ENCODE measurements at places on chromosomes 11 and 22. TPM values are rescaled to one million over a fixed set of nuclear protein-coding genes. Genes with fewer than 3 reads are reported as not detected.

Gene CYB561A3
- total RNA-seq = 43.9 TPM

Gene DNAJB7
- total RNA-seq = not detected

Gene IGSF9B
- total RNA-seq = 34.5 TPM

Gene CARNS1
- total RNA-seq = 1.3 TPM

DNA sequence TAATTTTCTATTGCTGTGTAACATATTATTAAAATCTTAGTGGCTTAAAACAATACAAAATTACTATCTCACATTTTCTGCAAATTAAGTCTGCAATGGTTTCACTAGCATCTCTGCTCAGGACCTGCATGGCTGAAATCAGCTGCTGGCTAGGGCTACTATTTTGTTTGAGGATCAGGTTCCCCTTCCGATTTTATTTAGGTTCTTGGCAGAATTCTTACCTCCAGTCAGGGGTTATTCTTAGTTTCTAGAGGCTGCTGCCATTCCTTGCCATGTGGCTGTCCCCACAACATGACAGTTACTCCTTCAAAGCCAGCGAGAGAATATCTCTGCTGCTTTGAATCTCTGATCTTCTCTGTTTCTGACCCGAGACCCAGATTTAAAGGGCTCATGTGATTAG lies 424.5 kb upstream of the ANO5 start:
- no peak overlapping the region for H3K4me3 ChIP-seq
- DNase-seq = no peak
- no peaks in the 10 kb centered on the region for H3K27me3 ChIP-seq

DNA sequence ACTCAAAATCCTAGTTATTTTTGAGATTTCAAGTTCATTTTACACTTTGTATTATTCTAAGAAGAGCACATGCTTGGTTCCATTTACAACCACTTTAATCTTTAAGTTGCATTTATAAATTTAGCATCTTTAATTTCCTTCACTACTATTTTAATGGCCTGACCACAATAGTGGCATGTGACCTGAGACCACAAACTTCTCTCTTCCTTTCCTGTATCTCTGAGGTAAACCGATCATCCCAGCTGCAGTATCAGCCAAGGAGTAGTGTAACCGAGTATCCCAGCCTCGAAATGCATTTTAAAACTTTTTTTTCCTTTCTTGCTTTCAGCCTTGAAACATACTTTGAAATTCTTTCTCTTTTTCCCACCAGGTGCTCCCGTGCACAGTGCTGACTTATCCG lies 28.7 kb upstream of the CBX6 start:
- no peak overlapping the region for H3K27ac ChIP-seq
- peak overlapping the region; percentile 17 for H3K4me3 ChIP-seq
- H3K4me1 ChIP-seq = peaks cover 8% of the 10 kb centered on the region

DNA sequence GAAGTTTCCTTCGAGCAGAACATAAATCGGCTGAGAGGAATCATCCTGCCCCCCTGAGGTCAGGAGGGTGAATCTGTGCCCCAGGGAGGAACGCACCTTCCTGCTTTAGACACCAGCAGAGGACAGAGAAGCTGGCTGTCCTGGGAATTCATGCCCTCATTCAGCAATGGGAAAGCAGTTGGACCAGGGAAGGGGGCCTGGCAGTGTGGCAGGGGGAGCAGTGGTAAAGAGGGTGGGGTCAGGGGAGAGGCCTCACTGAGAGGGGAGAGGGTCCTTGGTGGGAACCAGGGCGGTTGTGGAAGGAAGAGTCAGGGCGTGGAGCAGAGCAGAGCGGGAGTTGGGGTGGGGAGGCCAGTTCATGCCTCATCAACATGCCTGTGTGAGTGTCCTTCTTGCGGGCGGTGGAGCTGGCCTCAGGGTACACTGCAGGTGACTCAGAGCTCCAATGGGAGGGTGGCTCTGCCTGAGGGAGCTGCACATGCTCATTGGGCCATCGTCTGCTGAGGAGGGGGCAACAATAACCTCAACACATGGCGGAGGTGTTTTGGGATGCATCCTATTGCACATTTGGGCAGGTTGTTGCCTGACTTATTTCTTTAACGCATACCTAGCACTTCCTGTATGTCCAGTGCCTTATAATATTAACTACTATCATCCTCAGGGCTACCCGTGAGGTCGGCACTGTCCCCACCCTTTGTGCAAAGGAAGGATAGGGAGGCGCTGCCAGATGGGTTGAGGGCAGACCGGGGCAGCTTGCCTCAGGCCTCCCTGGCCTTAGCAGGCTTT lies 23.2 kb downstream of the MED15 start:
- no peak overlapping the region for H3K27ac ChIP-seq
- no peak overlapping the region for H3K4me3 ChIP-seq
- no peaks in the 10 kb centered on the region for H3K27me3 ChIP-seq

DNA sequence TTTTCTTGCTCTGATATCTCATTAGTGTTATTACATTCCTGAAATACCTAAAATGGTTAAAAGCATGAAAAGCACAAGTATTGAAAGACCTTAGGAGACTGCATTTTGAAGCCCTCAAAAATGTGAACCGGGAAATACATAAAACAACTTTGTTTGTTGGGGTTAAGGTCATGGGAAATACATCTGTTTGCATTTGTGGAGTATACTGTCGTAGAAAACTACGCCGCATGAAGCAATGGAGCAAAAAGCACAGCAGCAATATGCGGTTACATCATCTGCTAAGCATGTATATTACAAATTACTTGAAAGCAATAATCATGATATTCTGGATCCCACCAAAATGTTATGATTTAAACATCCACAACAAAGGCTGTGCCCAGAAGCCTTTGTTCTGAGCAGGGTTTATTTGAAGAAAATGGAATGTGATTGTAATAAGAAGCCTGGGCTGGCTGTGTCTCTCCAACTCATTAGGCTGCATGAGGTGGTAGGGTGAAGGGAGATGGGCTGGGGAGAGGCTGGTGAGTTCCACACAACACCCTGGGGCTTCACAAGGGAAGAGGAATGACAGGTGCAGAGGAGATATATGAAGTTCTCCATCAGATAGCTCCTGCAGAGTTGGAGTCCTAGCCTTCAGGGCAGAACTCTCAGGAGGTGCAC lies 64.7 kb upstream of the LIN7C start:
- H3K27me3 ChIP-seq = no peaks in the 10 kb centered on the region
- H3K27ac ChIP-seq = no peak overlapping the region
- H3K36me3 ChIP-seq = no peaks in the 10 kb centered on the region
- no peak for DNase-seq
- no peaks in the 10 kb centered on the region for H3K4me1 ChIP-seq
- H3K4me3 ChIP-seq = no peak overlapping the region

DNA sequence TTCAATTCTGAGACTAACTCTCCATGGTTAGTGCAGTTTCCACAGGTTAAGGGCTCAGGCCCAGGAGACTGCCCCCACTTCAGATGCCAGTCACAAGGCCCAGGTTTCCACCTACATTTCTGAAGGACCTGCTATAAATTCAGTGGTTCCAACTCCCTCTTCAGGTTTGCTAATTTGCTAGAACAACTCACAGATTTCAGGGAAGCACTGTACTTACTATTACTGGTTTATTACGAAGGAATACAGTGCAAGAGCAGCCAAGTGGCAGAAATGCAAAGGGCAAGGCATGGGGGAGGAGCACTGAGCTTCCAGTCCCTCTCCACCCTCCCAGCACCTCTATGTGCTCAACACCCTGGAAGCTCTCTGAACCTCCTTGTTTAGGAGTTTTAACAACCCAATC lies 39.3 kb upstream of the SPON1 start:
- H3K4me1 ChIP-seq = peaks cover 32% of the 10 kb centered on the region
- no peak for DNase-seq
- H3K27ac ChIP-seq = peak overlapping the region; percentile 95

DNA sequence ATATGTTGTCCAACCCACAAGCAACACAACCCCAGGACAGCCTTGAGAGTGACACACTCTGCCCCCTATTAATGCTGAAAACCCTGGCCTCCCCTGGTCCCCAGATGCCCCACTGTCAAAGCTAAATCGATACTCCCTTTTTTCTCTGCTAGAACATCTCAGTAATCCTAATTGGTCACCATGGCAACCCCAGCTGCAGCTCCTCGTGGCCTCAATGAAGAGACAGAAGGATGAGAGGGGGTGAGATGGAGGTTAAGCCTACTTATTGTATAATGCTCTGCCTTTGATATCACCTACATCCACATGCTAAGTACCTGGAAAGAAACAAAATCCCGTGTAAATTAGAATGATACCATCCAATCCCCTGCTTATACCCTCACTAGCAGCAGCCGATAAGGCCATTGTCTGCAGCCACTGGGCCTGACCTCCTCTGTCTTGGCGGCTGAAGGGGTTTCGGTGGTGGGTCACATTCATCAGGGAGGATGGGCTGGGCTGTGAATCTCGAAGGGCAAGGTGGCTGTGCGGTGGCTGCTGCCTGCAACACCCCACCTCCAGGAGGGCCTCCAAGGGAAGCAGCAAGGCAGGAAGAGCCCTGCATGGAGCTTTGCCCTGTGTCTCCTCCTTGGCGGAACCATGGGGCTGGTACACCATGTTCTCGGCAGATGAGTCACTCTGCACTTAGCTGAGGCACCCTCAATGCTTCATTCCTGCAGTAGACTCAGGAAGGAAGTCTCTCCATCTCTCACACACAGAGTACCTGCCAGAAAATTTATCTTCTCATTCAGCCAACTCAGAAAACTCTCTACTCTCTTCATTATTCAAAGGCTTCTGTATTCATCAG lies 399.5 kb downstream of the BUD13 start:
- no peaks in the 10 kb centered on the region for H3K36me3 ChIP-seq
- H3K27ac ChIP-seq = no peak overlapping the region
- H3K4me3 ChIP-seq = no peak overlapping the region
- DNase-seq = no peak

DNA sequence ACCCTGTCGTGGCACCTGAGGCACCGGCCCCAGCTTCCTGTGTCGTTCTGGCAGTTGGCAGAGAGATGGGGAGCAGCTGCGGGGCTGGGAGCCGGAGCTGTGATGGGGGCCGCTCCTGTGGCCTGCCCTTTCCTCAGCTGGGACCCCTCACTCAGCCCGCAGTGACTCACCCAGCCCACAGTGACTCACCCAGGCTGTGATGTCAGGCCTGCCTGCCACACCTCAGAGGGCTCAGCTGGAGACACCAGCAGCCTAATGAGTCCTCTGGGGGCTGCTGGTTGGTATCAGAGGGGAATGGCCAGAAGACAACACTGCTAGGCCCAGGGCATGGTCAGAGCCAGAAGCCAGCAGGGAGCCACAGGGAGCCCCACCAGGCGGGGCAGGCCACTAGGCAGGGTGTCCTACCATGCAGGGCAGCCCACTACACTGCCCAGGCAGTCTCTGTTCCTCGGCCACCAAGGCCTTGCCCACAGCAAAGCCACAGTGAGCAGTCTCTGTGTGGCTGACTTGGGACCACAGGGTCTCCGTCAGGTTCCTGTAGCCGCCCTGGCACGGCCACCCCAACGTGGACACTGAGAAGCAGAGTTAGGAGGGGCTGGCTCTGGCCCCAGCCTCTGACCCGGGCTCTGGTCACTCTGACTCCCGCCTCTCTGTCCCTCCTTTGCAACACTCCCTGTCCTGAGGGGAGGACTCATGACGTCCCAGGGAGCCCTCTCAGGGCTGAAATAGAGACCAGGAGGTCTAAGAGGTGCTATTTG lies 4.2 kb upstream of the FXYD2 start:
- H3K27me3 ChIP-seq = no peaks in the 10 kb centered on the region
- DNase-seq = peak; percentile 96
- peak overlapping the region; percentile 85 for H3K27ac ChIP-seq
- no peak overlapping the region for H3K4me3 ChIP-seq
- H3K4me1 ChIP-seq = peaks cover 72% of the 10 kb centered on the region
- no peaks in the 10 kb centered on the region for H3K36me3 ChIP-seq

GRCh38 chr11:114026355-114026754 lies 33.2 kb upstream of the ZBTB16 start:
- no peaks in the 10 kb centered on the region for H3K36me3 ChIP-seq
- no peak overlapping the region for H3K4me3 ChIP-seq
- H3K4me1 ChIP-seq = peaks cover 7% of the 10 kb centered on the region
- peak; percentile 75 for DNase-seq
- H3K27ac ChIP-seq = no peak overlapping the region

DNA sequence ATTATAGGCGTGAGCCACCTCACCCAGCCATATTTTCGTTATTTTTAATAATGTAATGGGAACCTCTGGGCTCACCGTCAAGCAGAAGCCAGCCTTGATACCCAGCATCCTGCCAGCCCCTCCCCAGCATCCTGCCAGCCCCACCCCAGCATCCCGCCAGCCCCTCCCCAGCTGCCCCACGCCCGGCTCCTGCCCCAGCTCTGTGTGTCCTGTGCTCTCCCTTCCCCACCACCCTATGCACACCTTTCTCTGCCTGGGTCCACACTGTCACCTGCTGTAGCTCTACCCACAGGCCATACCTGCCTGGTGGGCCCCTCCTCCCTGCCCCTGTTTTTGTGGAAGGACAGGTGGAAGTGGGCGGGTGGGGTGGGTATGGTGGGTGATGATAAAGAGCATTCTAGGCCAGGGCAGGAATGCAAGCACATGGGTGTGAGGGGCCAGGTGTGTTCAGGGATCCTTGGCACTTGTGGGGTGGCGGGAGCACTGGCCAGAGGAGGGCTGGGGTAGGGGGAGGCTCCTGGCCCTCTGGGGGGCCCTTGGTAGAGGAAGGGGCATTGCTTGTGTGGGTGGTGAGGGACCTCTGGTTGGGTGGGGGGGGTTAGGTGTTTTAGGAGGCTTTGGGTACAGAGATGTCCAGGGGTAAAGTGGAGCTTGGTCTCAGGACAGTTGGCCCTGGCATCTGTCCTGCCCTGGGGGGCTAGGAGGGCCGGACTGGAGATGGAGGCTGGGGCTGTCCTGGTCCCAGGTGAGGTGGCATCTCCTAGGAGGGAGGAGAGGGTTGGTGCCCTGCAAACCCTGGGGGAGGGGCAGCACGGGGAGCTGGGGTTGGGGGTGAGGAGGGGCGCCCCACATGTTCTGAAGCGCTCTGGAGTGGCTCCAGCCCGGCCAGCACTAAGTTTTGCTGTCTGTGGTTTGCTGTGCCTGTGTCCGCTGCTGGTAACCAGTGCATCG lies 25.9 kb upstream of the GRAMD4 start:
- H3K36me3 ChIP-seq = no peaks in the 10 kb centered on the region
- peak overlapping the region; percentile 92 for H3K27ac ChIP-seq
- H3K27me3 ChIP-seq = peaks cover 2% of the 10 kb centered on the region
- no peak for DNase-seq

- H3K36me3 ChIP-seq = peaks cover 1% of the 10 kb centered on the region
- DNase-seq = no peak
- H3K27me3 ChIP-seq = no peaks in the 10 kb centered on the region
- H3K4me3 ChIP-seq = no peak overlapping the region
- no peaks in the 10 kb centered on the region for H3K4me1 ChIP-seq
- no peak overlapping the region for H3K27ac ChIP-seq
Observed at GRCh38 chr22:27663812-27664211, 137.7 kb downstream of the MN1 start.

DNA sequence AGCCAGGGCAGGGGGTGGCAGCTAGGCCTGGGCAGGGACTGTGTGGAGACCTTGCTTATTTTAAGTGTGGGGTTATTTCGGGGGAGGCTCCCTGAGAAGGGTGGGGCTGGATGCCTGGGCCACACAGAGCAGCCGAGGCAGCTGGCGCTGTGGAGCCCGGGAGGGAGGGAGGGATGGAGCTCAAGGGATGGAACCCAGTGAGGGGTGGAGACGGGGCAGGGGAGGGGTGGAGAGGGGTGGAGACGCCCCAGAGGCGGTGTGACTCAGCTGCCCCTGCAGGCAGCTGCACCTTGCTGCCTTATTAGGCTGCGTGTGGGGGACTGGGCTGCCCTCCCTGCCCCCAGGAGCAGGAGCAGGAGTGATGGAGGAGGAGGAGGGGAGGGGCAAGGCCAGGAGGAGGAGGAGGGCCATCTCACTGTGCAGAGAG lies 9.8 kb upstream of the TSSC4 start:
- DNase-seq = no peak
- H3K36me3 ChIP-seq = no peaks in the 10 kb centered on the region
- peak overlapping the region; percentile 31 for H3K27ac ChIP-seq
- no peak overlapping the region for H3K4me3 ChIP-seq

GRCh38 chr22:17943533-17944249 lies 80.7 kb downstream of the MICAL3 start:
- H3K4me3 ChIP-seq = no peak overlapping the region
- H3K4me1 ChIP-seq = no peaks in the 10 kb centered on the region
- no peak overlapping the region for H3K27ac ChIP-seq
- no peaks in the 10 kb centered on the region for H3K36me3 ChIP-seq

Measured in activated CD8-positive, alpha-beta memory T cell treated with anti-CD3 and anti-CD28 coated beads, Interleukin-2, amount 10 ng/mL, durations not matched to agents 7 days and 5 days (primary cell).